ENCODE measurements at places on chromosomes 12 and 14.

DNA sequence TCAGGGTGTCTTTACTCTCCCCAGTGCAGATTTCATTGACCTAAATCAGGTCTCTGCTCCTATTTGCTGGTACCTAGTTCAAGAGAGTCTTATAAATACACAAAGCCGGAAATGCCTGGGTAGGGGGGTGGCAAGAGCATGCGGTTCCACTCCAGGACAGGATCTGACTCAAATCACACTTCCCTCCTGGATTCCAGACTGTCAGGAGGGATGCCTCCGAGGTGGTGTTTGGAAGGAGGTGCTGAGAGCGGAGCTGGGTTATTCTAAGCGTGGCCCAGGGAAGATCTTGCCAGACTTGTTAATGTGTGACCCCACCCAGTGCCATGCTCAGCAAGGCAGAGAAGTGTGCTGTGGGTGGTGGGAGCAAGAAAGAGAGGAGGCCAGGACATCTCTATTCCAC lies 49.8 kb downstream of the B4GALNT3 start:
- no peak for DNase-seq

- DNase-seq = no peak
Observed at GRCh38 chr12:32824596-32824995, 68.9 kb upstream of the YARS2 start.

DNA sequence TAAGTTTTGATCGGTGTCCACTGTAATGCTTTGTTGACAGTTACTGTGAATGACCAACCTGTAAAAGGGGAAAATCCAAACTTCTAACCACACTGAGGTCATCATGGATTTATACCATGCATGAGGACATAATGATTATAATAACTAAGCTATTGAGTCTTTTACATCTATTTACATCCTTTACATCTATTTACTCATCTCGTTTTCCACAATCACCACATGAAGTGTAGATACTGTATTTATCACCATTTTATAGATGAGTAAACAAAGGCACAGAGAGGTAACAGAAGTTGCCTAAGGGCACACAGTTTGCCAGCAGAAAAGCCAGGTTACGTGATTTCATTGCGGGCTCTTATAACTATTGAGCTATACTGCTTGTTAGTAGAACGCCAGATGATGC lies 27.9 kb upstream of the EID3 start:
- DNase-seq = no peak

DNA sequence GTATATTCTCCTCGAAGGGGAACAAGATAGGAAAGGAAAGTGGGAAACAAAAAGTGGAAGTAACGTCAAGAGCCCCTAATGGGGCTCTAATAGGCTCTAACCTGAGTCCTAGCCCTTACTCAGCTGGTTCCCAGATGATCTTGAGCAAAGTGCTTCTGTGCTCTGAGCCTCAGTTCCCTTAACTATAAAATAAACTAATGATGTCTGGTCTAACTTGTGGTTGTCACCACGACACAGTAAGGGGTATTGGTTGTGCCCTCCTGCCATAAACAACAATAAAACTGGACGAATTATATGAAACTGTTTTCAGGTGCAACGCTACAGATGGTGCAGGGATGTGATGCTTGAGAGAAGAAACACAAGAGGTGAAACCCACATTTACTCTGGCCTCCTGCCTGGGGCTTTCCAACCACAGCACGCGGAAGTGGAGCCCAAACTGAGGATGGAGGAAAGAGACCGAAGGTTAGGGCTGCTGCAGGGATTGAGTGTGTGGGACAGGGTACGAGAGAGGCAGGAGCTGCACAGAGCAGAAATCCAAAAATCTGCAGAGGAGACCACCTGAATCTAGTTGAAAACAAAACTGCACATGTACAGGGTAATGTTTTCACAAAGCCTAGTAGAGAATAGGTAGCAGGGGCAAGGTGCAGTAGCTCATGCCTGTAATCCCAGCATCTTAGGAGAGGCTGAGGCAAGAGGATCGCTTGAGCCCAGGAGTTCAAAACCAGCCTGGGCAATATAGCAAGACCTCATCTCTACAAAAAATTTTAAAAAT lies 45.6 kb upstream of the BCL2L14 start:
- DNase-seq = no peak

DNA sequence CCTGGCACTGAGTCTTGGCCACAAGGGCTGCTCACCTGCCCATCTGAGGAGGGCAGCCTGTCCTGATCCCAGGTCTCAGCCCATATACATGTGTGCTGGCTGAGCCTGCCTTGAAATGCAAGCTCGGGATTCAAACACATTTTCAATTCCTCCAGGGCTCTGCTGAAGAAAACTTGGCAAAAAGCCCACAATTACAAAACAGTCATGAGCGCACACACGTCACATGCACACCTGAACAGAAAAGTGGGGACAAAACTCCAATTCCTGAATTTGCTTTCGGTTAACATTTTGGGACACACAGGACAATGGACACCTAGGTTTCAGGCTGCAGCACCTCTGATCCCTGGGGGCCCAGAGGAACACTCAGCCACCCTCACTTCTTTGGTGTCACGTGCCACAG lies 113.9 kb downstream of the RBM19 start:
- no peak for DNase-seq

GRCh38 chr12:18897823-18898222 lies 159.9 kb downstream of the CAPZA3 start:
- no peak for DNase-seq

GRCh38 chr12:59408431-59408830 lies 187.4 kb upstream of the SLC16A7 start:
- DNase-seq = no peak

- DNase-seq = no peak
Observed at GRCh38 chr14:98819867-98820206, 452.2 kb downstream of the BCL11B start.

DNA sequence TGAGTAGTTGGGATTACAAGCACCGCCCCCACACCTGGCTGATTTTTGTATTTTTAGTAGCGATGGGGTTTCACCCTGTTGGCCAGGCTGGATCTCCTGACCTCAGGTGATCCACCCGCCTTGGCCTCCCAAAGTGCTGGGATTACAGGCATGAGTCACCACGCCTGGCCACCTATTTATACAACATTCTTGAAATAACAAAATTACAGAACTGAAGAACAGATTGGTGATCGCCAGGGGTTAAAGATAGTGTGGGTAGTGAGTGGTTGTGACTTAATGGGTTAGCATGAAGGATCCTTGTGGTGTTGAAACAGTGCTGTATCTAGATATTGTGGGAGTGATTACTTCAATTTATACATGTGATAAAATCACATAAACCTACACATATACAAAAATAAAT lies 7.4 kb downstream of the GLIPR1L1 start:
- DNase-seq = no peak

- DNase-seq = no peak
Observed at GRCh38 chr12:28308891-28309290, 118.6 kb downstream of the CCDC91 start.

DNA sequence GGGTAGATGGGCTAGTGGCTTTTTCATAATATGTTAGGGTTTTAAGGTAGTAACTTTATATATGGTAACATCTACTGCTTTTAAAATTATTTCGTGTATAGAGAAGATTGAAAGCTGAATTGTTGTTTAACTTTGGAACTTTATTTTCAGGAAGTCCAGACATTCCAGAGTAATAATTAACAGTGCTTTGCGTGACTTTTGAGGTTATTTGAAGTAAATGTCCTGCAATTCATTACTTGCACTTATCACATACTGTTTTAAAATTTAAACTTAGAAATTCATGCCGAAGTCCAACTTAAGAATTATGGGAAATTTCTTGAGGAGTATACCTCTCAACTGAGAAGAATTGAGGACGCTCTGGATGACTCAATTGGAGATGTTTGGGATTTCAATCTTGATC lies 3.3 kb downstream of the WASHC4 start:
- no peak for DNase-seq

DNA sequence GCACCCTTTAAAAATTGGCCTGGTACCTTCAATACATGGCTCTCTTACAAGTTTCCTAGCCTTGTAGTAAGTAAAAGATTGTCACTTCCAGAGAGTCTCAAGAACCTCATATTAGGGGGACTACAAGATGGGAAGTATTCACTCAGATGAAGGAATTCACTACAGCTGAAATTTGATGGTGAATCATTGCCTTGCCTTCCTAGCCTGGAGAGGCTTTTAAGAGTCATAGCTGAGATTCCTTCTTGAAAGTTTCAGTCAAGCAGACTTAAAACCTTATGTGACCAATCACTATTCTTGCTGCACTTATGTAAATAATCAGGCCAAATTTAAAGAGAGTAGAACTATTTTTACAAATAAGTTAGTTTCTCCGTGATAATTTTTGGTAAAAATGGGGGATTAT lies 451.6 kb downstream of the TRHDE start:
- no peak for DNase-seq

DNA sequence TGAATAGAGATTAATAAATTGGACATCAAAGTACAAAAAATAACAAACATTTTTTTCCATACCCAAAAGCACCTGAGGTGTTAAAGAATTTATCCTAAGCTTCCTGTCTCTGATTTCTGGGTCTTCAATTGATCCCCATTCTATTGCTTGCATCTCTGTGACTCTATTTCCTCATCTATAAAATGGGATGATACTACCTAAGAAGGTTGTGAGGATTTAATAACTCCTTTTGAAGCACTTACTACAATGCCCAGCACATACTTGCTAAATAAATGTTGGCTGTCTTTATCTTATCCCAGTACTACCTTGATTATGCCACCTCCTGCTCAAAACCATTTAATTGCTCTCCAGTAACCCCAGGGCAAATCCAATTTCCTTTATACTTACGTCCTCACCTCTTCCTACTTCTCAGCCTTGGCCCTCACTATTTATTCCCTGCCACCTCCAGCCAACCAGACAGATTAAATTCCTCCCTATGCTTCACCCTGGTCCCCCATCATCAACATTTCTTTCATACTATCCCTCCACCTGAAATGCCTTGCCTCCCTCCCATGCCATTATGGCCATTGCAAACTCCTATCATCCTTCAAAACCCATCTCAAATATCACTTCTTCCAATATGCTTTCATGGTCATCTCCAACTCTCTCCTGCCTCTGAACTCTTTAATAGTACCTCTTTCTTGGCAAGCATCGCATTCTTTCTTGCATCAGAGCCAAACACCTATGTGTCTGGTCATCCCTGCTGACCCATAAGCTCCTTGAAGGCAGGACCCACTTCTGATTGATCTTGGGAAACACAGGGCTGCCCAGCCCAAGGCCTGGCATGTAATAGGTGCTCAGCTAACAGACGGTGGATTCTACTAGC lies 7.9 kb upstream of the ASIC1 start:
- DNase-seq = no peak

DNA sequence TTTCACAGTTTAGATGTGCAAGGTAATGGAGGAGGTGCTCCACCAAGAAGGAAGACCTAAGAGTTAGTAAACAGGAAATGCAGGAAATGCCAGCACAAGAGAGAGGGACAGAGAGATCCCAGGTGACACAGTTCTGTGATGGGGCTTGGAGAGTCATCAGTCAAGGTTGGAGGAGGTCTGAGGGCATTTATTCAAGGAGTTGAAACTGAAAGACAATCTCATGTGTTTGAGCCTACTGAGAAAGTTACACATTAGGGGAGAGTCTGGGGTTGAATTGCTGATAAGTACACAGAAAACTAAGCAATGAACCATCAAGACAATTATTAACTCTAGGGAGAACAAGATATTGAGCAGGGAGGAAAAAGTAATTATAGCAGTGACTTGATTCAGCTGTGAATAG lies 138.5 kb downstream of the ANO6 start:
- DNase-seq = no peak

- no peak for DNase-seq
Observed at GRCh38 chr14:49636866-49637265, 1.8 kb upstream of the DNAAF2 start.

DNA sequence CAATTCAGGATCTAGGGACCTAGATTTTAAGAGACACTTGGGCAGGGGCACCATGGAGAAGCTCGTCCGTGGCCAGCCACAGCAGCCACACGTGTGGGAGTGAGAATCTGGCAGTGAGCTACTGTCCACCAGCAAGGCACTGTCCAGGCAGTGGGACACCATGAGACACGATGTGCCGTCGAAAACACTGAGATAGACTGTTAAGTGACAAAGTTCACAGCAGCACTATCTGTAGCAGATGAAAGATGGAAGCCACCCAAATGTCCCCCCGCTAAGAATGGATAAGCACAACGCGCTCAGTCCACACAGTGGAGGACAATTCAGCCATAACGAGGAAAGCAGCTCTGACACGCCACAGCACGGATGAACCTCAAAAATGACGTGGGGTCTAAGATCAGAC lies 19.7 kb downstream of the RILPL1 start:
- no peak for DNase-seq

- no peak for DNase-seq
Observed at GRCh38 chr14:96398921-96399320, 7.0 kb downstream of the AK7 start.

GRCh38 chr12:27271206-27271605 lies 27.1 kb downstream of the STK38L start:
- DNase-seq = no peak

GRCh38 chr12:93198086-93198485 lies 179.6 kb upstream of the NUDT4 start:
- DNase-seq = no peak

Measured in tibial artery (tissue), 4 donors.